ENCODE measurements at places on chromosomes 6 and 20.

GRCh38 chr6:87237804-87238203, 82.4 kb downstream of the ZNF292 start:
- no peak for DNase-seq

GRCh38 chr20:50848341-50848808, 53.5 kb downstream of the BCAS4 start:
- DNase-seq, result no peak

GRCh38 chr6:120077489-120077888, 727.9 kb upstream of the MAN1A1 start:
- no peak for DNase-seq

DNA sequence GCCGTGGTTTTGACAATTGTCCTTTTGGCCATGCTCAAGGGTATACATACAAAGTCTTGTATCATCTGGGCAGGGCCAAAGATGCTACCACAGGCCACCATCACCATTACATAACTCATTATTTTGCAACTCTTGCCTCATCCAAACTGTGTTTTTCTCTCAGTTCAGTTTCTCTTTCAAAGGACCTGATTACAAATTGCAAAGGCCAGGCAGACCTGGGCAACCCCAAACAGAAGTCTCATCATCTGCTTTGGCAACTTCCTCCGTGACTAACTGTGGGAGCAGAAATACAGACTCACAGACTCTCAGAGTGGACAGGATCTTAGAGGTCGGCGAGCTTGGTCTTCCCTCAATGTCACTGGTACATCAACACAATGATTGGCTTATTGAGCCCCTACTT, 117.8 kb upstream of the NEDD9 start:
- no peak for DNase-seq

DNA sequence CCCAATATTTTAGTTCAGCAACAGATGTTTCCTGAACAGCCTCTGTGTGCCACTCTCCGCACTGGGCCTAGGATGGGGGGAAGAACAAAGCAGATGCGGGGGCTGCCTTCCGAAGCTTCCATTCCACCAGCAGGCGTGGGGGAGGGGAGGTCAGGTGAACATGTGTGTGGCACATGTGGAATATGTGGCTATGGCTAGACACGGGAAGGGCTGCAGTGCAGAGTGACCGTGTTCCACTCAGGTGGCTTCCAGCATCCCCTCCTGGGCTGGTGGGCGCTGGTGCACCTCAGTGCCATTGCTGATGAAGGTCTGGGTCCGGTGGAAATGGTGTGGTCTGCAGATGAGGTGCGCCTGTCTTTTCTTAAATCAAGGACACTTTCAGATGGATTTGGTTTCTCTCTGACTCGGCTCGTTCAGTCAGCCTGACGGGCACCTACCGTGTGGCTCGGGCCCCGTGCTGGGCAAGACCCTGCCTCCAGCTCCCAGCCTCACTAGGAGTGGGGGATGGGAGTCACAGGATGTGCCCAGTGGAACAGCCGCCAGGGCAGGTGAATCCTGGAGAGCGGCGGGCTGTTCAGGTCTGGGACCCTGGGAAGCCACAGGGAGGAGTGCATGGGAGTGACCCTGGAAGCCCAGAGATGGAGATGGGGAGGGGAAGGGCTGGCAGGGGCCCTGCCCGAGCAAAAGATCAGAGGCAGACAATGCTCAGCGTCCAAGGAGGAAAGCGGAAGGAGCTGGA, 111.0 kb downstream of the SYCP2 start:
- no peak for DNase-seq

GRCh38 chr20:57628047-57628961, 8.1 kb upstream of the ZBP1 start:
- DNase-seq, result peak; percentile 72

DNA sequence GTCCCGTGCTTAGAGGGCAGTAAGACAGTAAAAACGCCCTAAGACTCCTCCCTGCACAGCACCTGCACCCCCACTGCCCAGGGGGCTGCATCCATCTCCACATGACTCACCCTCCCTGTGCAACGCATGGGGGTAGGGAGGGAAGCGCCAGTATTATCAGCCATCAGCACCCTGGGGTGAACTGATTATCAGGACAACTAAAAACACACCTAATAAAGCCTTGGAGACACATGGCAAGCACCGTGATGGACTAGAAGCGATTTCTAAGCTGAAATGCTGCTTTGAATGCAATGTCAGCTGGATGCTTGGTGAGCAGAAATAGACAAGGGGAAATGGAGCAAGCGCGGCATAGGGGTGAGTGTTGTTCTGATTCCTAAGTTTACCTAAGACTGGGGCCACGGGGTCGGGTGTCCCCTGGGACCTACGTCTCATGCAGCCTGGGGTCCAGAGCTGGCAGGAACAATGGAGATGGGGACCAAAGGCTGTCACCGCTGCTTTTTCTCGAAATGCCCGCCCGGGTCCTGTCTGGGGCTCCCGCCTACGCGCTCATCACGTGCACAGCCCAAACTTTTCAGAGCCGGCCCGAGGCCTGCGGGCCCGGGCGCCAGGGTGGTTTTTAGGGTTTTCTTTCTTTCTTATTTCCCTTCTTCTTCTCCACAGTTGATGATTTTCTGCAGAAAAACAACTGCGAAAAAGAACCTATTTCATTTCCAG, 702 bp upstream of the TNFAIP3 start:
- DNase-seq, result peak; percentile 28

GRCh38 chr6:163554663-163555062, 140.1 kb downstream of the QKI start:
- peak; percentile 28 for DNase-seq

DNA sequence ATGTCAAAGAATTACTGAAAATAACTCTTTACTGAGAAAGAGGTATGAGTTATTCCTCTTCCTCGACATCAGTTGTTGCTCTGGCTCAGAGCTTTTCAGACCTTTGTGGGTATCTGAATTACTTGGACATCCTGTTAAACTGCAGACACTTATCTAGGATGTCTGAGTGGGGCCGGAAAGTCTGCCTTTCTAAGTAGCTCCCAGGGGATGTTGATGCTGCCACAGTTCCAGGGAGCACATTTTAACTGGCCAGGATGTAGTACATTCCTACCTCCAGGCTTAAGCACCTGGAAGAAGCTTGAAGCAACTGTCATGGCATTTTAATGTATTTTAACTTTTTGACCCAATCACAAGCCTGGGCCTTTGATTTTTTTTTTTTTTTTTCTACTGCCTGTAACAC, 265.8 kb upstream of the PLCB4 start:
- no peak for DNase-seq

GRCh38 chr6:91816335-91816734, 1229.5 kb upstream of the MAP3K7 start:
- DNase-seq, result no peak

- DNase-seq, result no peak
Observed at GRCh38 chr6:100230115-100230952, 234.4 kb downstream of the SIM1 start.

DNA sequence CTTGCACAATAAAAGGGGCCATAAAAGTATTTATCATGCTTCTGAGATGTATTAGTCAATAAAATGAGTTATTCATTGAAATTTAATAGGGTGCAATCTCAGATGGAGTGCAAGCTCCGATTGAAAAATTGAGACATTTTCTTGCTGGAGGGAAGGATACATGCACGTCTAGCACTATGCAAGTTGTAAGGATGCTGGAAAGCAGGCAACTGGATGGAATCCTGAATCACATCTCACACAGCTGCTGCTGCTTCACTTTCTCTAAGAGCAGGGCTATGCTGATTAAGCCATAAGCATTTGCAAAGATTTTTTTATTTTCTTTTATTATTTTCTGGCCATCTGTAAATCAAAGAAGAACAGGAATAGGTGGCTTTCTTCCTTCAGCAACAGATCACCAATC, 308.8 kb upstream of the EPHA7 start:
- DNase-seq, result no peak

GRCh38 chr20:62606016-62606415, 36.3 kb upstream of the SLCO4A1 start:
- no peak for DNase-seq

DNA sequence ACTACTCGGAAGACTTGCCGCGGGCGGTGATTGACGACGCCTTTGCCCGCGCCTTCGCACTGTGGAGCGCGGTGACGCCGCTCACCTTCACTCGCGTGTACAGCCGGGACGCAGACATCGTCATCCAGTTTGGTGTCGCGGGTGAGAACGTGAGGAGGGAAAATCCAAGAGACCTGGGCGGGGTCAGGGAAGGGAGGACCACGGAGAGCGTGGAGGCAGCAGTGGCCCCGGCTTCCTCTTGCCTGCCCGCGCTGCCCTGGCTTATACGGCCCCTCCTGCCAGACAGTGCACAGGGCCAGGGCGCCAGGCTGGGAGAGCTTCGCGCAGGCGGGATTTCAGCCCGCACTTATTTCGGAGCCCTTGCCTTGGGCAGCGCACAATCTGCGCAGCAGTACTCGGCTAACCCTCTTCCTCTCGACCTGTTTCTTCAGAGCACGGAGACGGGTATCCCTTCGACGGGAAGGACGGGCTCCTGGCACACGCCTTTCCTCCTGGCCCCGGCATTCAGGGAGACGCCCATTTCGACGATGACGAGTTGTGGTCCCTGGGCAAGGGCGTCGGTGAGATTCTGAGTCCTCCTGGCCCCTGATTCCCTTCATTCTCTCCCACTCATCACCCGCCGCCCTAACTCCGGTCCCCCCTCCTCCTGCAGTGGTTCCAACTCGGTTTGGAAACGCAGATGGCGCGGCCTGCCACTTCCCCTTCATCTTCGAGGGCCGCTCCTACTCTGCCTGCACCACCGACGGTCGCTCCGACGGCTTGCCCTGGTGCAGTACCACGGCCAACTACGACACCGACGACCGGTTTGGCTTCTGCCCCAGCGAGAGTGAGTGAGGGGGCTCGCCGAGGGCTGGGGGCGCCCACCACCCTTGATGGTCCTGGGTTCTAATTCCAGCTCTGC, 2.0 kb downstream of the MMP9 start:
- peak; percentile 40 for DNase-seq

- DNase-seq, result no peak
Observed at GRCh38 chr6:20210158-20210557, 2.1 kb downstream of the MBOAT1 start.

DNA sequence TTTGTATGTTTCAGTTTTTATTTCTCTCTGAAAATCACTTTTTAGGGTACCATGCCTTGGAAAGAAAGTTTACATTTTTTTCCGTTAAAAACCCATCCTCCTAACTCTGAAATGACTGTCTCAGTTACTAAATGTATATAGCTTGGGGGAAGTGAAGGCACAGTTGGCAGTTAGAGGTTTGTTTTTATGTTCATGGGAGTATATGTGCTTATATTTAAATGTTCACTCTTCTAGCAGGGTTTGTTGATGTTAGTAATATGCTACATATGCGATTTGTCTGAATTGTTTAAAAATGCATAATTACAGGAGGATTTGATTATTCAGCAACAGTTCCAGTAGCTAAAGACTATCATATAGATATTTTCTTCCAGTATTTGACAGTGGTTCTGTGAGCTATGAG, 31.1 kb downstream of the CDKAL1 start:
- no peak for DNase-seq

- DNase-seq, result no peak
Observed at GRCh38 chr6:155011809-155012291, 16.7 kb downstream of the TIAM2 start.

- DNase-seq, result no peak
Observed at GRCh38 chr6:137490961-137491360, 3.2 kb downstream of the OLIG3 start.

GRCh38 chr6:35453236-35453635, 1.1 kb downstream of the FANCE start:
- DNase-seq, result no peak

DNA sequence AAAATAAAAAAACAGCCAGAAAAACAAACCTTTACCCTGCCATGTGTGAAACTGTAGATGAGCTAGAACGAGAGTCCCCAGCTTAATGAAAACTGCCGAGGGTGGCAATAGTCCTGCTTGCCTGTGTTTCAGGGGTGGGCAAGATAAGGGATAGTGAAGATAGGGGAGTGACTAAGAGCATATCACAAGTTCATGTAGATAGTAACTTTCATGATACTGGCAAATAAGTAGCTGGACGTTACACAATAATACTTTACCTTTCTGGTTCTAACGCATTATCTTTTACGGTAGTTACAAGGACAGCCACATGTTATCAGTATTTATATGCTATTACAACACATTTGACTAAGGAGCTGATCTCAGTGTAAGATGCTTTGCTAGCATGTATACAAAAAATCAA, 9.3 kb upstream of the FBXO9 start:
- no peak for DNase-seq

DNA sequence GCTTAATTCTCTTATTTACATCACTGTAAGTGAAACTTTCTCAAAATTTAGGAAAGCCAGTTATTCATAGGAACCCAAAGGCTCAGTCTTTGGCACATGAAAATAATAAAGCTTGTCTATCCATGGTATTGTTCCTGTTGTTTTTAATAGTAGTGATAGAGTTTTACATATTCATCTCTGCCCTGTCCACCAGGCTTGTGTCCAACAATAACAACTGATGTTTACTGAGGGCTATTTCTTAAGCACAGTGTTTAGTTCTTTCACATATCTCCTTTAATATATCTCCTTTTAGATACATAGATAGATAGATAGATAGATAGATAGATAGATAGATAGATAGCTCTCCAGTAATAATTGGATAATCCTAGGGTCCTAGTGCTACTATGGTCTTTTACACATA, 34.2 kb downstream of the FOXQ1 start:
- no peak for DNase-seq

- no peak for DNase-seq
Observed at GRCh38 chr6:122365775-122366403, 33.6 kb upstream of the HSF2 start.

GRCh38 chr20:48786951-48787705, 40.7 kb downstream of the PREX1 start:
- no peak for DNase-seq

DNA sequence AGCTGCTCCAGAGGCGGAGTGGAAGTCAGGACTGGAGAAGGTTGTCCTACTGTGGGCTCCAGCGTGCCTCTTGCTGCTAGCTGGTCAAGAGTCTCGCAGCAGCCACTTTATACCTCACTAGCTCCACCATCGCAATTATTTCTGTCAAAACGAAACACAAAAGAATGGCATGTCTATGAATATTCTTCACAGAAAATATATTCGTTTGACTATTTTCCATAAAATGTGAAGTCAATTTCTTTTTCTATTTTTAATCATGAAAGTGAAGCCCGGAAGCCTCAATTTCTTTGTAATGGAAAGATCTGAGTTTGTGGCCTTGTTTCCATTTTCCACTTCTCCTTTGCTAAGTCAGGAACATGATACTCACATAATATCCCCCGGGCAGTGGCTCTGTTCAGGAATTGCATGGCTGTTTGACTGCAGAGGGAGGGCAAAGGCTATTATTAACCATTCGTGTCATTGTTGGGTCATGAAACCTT, 51.7 kb downstream of the DTD1 start:
- no peak for DNase-seq

All from stimulated activated naive CD4-positive, alpha-beta T cell (primary cell).